ENCODE measurements at places on chromosomes 6 and 20. TPM values are rescaled to one million over a fixed set of nuclear protein-coding genes. Genes with fewer than 3 reads are reported as not detected.

The SNHG17 gene
- total RNA-seq: 10.3 TPM

The SSTR4 gene
- total RNA-seq: not detected

The TMEM244 gene
- not detected for total RNA-seq

The GLP1R gene
- not detected for total RNA-seq

The ADTRP gene
- 0.58 TPM for total RNA-seq

Data from SJSA1 (cell line).